ENCODE measurements at places on chromosomes 12 and 14. TPM values are rescaled to one million over a fixed set of nuclear protein-coding genes. Genes with fewer than 3 reads are reported as not detected.

DNA sequence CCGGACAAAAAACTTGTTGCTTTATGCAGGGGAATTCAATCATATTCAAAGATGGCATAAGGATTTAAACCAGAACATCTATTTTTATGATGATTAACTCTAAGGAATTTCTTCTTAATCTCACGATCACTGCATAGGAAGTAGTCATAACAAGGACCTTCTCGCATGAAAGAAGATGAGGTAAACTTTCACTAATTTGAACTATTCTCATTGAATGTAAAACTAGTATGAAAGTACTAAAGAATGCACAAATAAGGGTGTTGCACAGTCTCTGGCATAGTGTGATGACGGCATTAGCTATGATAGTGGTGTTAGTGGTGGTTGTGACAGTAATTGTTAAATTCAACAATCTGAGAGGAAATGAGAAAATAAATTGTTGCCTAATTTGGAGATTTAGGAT, 280.0 kb downstream of the SLC6A15 start:
- H3K27me3 ChIP-seq, result no peaks in the 10 kb centered on the region
- H3K4me1 ChIP-seq, result no peaks in the 10 kb centered on the region
- no peaks in the 10 kb centered on the region for H3K36me3 ChIP-seq
- DNase-seq, result no peak
- no peak overlapping the region for H3K27ac ChIP-seq

GRCh38 chr14:104227806-104228205, 89.4 kb downstream of the KIF26A start:
- H3K27me3 ChIP-seq, result no peaks in the 10 kb centered on the region
- H3K36me3 ChIP-seq, result no peaks in the 10 kb centered on the region
- no peak overlapping the region for H3K27ac ChIP-seq

DNA sequence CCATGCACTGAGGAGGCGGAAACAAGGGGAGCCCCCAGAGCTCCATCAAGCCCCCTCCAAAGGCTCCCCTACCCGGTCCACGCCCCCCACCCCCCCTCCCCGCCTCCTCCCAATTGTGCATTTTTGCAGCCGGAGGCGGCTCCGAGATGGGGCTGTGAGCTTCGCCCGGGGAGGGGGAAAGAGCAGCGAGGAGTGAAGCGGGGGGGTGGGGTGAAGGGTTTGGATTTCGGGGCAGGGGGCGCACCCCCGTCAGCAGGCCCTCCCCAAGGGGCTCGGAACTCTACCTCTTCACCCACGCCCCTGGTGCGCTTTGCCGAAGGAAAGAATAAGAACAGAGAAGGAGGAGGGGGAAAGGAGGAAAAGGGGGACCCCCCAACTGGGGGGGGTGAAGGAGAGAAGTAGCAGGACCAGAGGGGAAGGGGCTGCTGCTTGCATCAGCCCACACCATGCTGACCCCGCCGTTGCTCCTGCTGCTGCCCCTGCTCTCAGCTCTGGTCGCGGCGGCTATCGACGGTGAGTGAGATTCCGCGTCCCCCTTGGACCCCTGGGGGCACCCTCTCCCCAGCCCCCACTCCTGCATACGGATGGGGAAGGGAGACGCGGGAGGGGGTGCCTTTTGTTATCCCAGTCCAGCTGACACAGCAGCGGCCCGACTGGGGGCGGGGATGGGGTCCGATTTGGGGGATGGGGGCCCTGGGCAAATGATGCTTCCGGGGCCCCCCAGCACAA, 400 bp downstream of the LRP1 start:
- peak overlapping the region; percentile 71 for H3K4me3 ChIP-seq
- peak overlapping the region; percentile 96 for H3K27ac ChIP-seq
- no peaks in the 10 kb centered on the region for H3K27me3 ChIP-seq
- DNase-seq, result peak; percentile 52
- H3K4me1 ChIP-seq, result peaks cover 6% of the 10 kb centered on the region

- DNase-seq, result no peak
- no peaks in the 10 kb centered on the region for H3K27me3 ChIP-seq
- no peak overlapping the region for H3K27ac ChIP-seq
- no peak overlapping the region for H3K4me3 ChIP-seq
- no peaks in the 10 kb centered on the region for H3K36me3 ChIP-seq
These were observed 32.2 kb downstream of the FGD6 start for GRCh38 chr12:95185072-95185471.

DNA sequence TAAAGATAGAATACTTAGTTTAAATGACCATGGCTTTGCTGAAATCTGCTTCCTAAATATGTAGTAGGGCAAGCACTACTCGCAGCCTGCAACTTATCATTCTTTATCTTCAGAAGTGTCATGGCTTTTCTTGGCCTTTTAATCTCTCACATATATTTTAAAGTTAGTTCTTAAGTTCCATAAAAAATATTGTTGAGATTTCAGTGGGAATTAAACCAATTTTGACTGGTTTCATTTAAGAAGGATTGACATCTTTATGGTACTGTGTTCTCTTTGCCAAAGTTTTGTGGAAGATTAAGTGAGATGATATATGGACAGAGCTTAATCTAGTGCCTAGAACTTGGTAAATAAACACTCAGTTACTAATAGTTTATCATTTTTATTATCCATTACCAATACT, 56.7 kb downstream of the KIAA0586 start:
- DNase-seq, result no peak
- H3K27ac ChIP-seq, result no peak overlapping the region
- no peaks in the 10 kb centered on the region for H3K27me3 ChIP-seq
- no peaks in the 10 kb centered on the region for H3K4me1 ChIP-seq
- H3K36me3 ChIP-seq, result no peaks in the 10 kb centered on the region

- DNase-seq, result no peak
- H3K36me3 ChIP-seq, result no peaks in the 10 kb centered on the region
- no peaks in the 10 kb centered on the region for H3K27me3 ChIP-seq
- no peaks in the 10 kb centered on the region for H3K4me1 ChIP-seq
- no peak overlapping the region for H3K27ac ChIP-seq
- no peak overlapping the region for H3K4me3 ChIP-seq
These were observed 195.0 kb downstream of the SLC5A8 start for GRCh38 chr12:101015044-101015443.

- no peak overlapping the region for H3K27ac ChIP-seq
- DNase-seq, result no peak
- H3K27me3 ChIP-seq, result no peaks in the 10 kb centered on the region
- no peaks in the 10 kb centered on the region for H3K36me3 ChIP-seq
- H3K4me3 ChIP-seq, result no peak overlapping the region
These were observed 11.6 kb downstream of the DTD2 start for GRCh38 chr14:31445703-31446102.

- H3K4me1 ChIP-seq, result no peaks in the 10 kb centered on the region
- H3K4me3 ChIP-seq, result no peak overlapping the region
- peak; percentile 60 for DNase-seq
- H3K27ac ChIP-seq, result peak overlapping the region; percentile 90
- no peaks in the 10 kb centered on the region for H3K36me3 ChIP-seq
These were observed 35.9 kb downstream of the SLC8B1 start for GRCh38 chr12:113298861-113299545.

Gene CAPZA3
- total RNA-seq, result 0.24 TPM

Gene KCNMB4
- 0.37 TPM for total RNA-seq

Gene EML1
- 4.5 TPM for total RNA-seq

Gene IRAK3
- 2.6 TPM for total RNA-seq

Gene CHURC1
- 28.2 TPM for total RNA-seq

Gene GPR84
- total RNA-seq, result not detected
